Stimulated activated CD8-positive, alpha-beta memory T cell treated with anti-CD3 and anti-CD28 coated beads, Interleukin-2, amount 100 ng/mL, for 1 hour (primary cell): ENCODE measurements at places on chromosomes 5 and 9.

DNA sequence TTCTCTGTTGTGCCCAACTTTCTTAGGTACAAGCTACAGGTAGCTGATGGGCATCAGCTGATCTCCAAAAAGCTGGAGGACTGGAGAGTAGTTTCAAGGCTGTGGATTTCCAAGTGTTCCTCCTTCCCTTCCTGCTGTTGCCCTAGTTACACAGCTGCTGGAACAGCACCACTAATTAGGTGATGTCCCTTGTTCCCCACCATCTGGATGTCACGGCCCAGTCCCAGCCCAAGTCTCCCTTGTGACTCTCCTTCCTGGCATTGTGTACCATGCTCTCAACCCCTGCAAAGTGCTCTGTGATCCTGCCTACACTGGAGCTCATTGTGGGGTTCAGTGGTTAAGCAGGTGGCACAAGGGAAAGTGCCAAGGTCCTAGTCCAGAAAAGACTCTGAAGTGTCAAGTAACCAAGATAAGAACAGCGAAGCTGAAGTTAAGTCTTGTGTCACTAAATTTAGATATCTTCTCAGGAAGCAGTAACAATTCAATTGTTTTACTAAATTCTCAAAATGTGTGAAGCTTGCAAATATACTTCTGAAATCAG, 604.5 kb downstream of the ISL1 start:
- DNase-seq = no peak

- DNase-seq = no peak
Observed at GRCh38 chr9:88810826-88811225, 180.4 kb upstream of the S1PR3 start.

DNA sequence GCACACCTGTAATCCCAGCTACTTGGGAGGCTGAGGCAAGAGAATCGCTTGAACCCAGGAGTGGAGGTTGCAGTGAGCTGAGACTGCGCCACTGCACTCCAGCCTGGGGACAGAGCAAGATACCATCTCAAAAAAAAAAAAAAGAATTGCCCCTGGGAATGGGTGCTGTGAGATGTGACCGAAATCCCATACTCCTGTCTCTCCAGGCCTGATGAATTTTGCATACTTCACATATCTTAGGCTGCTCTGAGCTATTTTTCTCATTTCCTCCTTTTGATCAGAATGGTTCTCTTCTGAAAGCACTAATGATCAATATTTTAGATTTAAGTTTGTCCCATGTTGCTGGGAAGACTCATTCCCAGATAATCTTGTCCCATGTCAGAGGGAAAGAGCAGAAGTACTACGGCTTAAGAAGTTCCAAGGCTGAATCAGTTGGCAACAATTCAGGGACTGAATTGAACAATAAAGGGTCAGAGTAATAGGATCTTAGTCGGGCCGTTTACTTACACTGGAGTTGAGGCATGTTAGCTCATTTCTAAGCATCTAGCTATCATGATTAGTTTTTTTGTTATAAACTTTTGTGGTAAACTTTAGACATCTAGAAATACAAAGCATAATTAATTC, 44.2 kb upstream of the TENT2 start:
- DNase-seq = no peak

DNA sequence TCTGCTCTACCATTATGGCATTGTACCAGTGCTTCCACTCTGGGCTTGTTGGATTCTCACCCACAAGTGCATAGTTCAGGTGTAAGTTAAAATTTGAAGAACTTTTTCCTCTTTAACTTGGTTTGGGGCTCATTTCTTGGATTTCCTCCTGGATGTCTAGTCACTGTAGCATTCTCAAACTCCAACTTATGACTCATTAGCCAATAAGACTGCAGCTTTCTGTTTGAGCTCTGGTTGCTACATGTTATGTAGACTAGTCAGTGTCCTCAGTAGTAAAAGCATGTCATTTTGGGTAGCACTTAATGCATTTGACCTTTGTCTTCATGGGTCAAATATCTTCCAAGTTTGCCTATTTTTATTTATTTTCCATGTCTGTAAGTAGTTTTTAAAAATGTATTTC, 790.8 kb downstream of the BRINP1 start:
- DNase-seq = no peak

DNA sequence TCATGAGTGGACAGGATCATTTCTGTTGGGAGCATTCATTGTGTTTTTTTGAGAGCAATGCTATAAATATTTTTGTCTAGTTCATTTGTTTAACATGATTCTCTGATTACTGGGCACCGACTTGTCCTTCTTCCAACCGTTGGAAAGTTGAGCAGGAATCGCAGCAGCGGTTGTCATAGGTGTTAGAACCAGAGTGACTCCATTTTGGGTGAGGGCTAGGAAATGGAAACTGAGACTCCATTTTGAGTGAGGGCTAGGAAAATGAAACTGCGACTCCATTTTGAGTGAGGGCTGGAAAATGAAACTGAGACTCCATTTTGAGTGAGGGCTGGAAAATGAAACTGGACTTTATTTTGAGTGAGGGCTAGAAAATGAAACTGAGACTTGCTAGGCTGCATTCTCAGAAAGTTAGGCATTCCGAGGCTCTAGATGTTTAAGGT, 100.6 kb downstream of the ICE1 start:
- no peak for DNase-seq

DNA sequence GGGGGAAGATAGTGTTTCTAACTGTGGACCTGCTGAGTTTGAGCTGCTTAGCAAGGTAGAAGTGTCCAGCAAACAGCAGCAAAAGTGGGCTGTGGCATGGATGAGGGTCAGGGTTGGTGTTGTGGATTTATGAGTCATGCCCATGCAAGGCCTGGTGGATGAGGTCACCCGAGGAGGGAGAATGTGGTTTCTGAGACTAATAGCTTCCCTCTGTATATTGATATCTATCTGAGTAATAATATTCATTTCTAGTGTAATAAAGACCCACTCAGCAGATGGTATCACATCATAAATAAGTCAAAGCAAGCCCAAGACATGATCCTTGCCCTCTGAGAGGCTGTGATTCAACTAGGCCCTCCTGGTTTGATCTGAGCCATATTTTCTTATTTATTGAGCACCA, 597.8 kb upstream of the CLINT1 start:
- DNase-seq = no peak
